CD4-positive, alpha-beta T cell treated with Interleukin-6 for 4 hours (primary cell): ENCODE measurements at places on chromosomes 5 and 9.

DNA sequence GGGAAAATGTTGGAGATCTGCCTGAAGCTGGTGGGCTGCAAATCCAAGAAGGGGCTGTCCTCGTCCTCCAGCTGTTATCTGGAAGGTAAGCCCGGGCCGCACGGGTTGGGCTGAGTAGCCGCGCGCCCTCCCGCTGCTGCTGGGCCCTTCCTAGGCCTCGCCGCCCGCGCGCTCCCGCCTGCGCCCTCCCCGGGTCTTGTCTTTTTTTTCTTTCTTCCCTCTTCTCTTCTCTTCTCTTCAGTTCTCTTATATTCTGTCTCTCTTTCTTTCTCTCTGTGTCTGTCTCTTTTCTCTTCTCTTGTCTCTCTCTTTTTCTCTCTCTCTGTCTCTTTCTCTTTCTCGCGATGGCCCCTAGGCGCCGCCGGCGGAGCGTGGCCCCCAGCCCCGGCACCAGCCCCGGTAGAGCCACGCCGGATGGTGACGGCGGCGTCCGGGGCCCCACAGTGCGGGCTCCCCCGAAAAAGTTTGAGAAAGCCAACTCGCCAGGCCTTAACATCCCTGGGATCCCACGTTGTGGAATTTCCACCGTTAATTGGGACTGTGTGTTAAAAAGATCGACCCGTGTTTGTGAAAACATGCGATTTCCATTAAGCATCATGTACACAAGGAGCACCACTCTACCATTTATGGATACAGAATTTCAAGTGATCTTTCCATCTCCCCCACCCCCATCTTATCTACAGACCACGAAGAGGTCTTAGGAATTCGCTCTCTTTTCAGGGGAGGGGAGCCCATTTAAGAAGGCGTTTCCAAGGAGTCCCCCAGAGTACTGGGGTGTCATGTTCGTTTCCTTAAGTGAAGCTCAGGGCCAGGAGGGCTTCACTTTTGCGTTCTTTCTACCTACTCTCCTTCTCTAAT is 616 bp downstream of the ABL1 start:
- peak; percentile 22 for DNase-seq

- DNase-seq: no peak
Measured at GRCh38 chr5:155129513-155129880, 115.9 kb downstream of the KIF4B start.

GRCh38 chr5:174247301-174247700 is 201.8 kb downstream of the NSG2 start:
- no peak for DNase-seq

GRCh38 chr9:107593224-107593870 is 103.8 kb upstream of the KLF4 start:
- no peak for DNase-seq

DNA sequence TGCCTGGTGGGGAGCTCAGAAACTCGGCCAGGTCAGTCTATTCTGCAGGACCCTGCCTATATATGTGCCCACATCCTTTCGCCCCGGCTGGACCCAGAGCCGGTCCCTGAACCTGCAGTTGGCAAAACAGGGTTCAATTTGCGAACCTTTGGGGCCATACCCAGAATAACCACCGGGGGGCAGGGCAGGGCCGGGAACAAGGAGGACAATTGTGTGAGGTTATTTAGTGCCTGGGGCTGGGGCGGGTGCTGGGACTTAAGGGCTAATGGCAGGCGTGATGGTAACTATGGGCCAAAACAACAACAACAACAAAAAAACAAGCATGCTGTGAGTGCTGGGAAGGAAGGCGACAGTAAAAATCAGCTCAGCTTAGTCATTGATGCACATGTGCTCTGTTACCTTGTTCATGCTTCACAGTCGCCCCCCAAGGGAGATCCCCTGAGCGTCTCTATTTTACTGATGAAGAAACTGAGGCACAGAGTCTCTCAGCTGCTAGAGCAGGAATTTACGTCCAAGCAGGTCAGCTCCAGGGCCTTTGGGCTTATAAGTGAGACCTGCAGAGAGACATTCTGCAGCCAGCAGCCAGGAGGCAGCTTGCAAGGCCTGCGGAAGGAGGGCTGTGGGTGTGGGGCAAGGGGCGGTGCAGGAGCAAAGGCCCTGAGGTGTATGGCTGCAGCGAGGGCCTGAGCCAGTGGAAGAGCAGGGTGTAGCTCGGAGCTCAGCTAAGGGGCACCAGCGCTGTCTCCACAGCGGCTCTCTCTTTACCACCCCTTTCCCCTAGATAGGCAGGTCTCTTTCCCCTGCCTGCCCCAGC is 106.0 kb downstream of the PHF2 start:
- DNase-seq: peak; percentile 57

- DNase-seq: no peak
Measured at GRCh38 chr5:77898385-77898784, 122.2 kb upstream of the TBCA start.

GRCh38 chr5:10685115-10685521 is 75.9 kb downstream of the DAP start:
- DNase-seq: no peak

- DNase-seq: peak; percentile 57
Measured at GRCh38 chr5:137665678-137666460, 70.0 kb downstream of the KLHL3 start.

- no peak for DNase-seq
Measured at GRCh38 chr9:112179816-112180215, 4.7 kb upstream of the SUSD1 start.

- no peak for DNase-seq
Measured at GRCh38 chr5:179533907-179534306, 16.4 kb upstream of the RUFY1 start.

DNA sequence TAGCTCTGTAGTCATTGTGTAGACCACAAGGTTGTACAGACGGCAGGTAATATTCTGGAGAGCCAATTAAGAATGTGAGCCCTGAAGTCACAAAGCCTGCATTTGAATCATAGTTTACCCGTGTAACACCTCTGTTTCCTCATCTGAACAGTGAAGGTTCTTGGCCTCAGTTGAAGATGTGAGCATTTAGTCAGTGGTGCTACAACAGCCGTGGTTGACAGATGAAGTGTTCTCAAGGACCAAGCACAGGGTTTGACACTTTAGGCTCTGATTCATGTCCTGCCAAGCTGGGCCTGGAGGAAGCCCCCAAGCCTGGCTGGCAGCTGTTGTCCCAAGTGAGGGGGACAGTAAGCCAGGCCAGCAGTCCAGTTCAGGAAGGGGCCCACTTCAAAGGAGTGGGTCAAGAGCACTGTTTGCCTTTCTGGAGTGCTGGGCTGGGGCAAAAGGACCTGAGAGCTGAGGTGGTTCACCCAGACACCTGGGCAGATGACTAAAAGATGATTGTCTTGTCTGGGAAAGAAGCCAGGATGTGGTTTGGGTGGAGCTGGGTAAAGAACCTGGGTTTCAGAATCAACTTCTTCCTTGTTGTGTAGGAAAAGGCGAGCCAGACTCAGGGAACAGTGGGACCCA is 20.7 kb downstream of the FAXDC2 start:
- peak; percentile 68 for DNase-seq

DNA sequence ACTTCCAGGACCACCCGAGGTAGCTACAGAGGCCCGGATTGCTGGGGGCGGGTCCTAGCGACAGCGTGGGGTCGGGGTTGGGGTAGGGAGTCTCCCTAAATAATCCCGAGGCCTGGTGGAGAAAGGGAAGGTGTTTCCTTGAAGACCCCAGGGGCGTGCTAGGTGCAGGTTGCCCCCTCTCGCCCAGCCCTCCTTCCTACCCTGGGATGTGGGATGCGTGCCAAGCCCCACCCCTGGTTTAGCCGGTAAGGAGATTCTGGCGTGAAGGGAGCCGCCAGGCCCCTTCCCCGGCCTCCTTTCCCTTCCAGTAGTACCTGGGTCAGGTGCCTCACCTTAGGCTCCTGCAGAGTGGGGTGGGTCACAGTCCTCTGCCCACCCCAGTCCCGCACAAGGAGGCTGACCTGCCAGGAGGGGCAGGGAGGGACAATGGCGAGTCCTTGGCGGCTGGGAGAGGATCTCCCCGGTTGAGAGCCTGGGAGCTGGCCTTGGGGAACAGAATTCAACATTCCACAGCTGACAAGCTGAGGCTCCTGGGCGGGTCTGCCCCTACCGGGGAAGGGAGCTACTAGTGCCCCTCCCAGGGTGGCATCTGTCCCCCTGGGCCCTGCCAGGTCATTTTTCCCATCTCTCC is 674 bp downstream of the TSPAN17 start:
- DNase-seq: peak; percentile 31

DNA sequence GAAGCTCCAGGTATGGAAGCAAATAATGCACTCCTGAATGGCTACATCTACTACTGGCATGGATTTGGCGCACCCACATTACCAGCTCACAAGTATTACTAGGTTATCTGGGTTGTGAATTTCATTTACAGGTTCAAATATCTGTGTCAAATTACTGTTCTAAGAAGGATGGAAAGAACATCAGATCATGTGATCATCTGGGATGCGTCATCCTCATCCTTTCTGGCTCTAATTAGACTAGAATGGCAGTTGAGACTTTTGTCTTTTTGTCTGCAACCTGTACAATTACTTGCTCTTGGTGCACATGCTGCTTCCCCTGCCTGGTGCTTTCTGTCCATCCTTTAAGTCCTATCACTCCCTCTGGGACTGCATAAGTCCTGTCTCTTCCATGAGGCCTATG is 64.1 kb downstream of the PJA2 start:
- DNase-seq: no peak
